ENCODE measurements at places on chromosomes 1 and 21. TPM values are rescaled to one million over a fixed set of nuclear protein-coding genes. Genes with fewer than 3 reads are reported as not detected.

The FCMR gene
- total RNA-seq: 4.0 TPM

The COL8A2 gene
- total RNA-seq: 37.5 TPM

The ARHGEF10L gene
- total RNA-seq: 143 TPM

- DNase-seq: peak; percentile 90
Measured at GRCh38 chr1:156601122-156601830, at the start of gene GPATCH4. Gene GPATCH4 (minus strand): TSS chr1:156601479.

- DNase-seq: no peak
Measured at GRCh38 chr21:29174607-29175013, 44.2 kb downstream of the MAP3K7CL start.

DNA sequence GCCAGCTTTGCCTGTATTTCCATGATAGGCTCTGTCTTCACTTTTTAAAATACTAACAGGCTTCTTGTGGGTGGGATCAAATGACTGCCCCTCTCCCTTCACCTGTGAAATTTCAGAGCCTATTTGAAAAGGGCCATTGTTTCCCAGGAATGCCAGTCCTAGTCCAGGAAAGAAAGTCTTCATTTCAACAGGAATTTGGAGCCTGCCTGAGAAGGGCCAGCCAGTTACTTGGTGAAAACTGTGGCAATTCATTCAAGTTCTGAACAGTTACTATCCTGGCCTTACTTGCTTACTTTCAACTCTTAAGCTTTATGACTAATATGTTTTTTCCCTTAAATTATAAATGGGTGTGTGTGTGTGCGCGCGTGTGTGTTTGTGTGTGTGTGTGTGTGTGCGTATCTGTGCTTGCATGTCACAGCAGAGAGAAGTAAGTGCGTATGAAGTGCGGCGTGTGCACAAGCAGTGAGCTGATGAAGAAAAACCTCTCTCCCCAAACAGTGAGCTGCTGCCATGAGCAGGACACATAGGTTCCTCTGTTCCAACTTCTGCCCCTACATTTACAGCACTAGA lies 67.5 kb upstream of the RNPC3 start:
- no peak for DNase-seq

DNA sequence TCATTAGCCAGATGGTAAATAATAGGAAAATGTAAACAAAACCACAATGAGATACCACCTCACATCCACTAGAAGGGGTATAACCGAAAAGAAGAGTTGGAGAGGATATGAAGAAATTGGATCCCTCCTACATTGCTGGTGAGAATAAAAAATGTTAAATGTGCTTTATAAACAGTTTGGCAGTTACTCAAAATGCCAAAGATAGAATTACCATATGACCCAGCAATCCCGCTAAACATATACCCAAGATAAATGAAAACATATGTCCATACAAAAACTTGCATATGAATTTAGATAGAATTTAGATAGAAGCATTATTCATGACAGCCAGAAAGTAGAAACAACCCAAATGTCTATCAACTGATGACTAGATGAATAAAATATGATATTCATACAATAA lies 4.4 kb upstream of the FMO2 start:
- no peak for DNase-seq
